Suppressor macrophage treated with lipopolysaccharide for 4 hours (primary cell): ENCODE measurements at places on chromosomes 2 and 18.

DNA sequence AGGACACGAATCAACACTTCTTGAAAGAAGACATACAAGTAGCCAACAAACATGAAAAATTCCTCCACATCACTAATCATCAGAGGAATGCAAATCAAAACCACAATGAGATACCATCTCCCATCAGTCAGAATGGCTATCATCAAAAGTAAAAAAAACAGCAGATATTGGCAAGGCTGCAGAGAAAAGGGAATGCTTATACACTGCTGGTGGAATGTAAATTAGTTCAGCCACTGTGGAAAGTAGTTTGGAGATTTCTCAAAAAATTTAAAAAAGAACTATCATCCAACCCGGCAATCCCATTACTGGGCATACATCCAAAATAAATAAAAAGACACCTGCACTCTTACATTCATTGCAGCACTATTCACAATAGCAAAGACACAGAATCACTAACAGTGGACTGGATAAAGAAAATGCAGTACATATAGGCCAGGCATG lies 78.7 kb downstream of the GRB14 start:
- DNase-seq: no peak

DNA sequence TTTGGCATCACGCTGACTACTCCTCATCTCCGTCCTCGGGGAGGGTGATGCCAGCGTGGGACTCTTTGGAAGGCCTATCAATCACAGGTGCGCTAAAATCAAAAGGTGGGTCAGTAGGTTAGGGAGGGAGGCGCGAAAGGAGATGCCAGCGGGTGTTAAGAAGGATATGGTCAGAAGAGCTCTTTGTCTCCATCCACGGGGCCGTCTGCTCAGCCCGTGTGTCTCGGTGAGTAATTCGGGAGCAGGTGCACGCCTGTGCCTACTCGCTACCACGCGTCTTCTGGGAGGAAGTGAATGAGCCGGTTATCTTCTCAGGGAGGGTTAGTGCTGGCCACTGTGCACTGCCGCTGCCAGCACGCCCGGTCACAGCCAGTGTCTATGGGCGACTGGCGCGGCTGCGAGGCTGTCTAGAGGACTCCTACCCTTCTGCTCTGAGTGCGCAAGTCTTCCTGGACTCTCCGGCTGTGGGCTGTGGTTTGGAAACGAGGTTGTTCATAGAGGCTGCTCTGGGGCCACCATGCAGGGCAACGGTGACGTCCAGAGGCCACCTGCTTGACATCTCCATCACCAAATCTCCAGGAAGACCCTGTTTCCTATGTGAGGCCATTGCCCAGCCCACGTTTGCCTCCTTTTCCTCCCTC lies 153.4 kb downstream of the MBP start:
- no peak for DNase-seq

GRCh38 chr18:79283131-79283810 lies 112.5 kb upstream of the NFATC1 start:
- no peak for DNase-seq

GRCh38 chr2:108575132-108575966 lies 41.1 kb downstream of the LIMS1 start:
- no peak for DNase-seq

DNA sequence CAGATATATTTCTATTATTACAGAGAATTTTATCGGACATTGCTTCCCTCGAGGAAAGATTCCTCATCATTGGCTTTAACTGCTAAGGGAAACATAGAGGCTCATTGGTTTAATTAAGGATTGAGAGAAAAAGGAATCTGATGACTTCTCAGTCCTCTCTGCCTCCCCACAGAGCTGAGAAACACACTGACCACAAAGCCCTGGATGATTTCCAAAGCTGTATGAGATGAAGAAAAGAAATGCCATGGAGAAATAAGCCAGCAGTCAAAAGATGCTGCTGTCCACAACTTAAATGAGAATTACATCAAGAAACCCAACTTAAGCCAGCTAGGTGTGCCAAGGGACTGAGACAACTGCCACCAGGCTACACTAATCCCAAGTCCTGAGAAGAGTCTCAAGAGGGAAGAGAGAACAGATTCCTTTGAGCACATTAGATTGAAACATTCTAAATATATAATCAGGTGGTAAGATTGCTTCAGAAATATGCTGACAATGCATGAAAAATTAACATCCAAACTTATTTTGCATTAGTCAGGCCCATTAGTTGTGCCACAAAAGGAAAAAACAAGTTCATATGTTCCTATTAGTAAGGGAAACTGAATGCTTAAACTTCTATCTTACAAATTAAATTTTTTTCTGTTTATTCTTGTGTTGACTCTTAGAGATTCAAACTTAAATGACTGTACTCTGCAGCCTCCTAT lies 308.1 kb upstream of the CYRIA start:
- no peak for DNase-seq

GRCh38 chr18:9971313-9971920 lies 57.6 kb downstream of the VAPA start:
- peak; percentile 91 for DNase-seq

GRCh38 chr2:205763708-205764211 lies 81.5 kb downstream of the NRP2 start:
- DNase-seq: peak; percentile 9

DNA sequence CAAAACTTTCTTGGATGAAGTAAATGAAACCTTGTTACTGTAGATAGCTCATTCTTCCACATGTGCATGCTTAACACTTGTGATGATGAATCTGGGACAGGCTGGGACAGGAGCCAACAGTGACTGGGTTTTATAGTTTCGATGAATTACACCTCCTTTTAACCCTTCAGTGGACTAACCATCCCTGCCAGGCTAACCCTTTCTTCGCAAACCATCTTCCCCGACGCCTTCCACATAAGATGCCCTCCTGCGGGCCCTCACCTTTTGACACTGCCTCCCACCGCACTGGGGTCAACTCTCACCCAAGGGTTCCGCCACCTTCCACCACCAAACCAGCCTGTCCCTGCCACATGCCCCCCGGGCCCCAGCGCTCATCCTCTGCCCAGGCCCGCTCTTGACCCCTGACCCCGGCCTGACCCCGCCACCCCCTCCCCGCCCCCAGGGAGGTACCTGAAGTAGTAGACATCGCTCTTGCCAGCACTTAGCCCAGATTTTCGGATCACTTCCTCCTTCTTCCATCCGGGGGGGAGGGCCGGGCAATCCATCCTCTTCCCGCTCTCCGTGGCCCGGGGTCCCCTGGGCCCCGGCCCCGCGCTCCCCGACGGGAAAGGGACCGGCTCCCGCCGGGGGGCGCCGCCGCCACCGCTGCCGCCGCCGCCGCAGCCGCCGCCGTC lies 764 bp downstream of the MBD2 start:
- peak; percentile 72 for DNase-seq

DNA sequence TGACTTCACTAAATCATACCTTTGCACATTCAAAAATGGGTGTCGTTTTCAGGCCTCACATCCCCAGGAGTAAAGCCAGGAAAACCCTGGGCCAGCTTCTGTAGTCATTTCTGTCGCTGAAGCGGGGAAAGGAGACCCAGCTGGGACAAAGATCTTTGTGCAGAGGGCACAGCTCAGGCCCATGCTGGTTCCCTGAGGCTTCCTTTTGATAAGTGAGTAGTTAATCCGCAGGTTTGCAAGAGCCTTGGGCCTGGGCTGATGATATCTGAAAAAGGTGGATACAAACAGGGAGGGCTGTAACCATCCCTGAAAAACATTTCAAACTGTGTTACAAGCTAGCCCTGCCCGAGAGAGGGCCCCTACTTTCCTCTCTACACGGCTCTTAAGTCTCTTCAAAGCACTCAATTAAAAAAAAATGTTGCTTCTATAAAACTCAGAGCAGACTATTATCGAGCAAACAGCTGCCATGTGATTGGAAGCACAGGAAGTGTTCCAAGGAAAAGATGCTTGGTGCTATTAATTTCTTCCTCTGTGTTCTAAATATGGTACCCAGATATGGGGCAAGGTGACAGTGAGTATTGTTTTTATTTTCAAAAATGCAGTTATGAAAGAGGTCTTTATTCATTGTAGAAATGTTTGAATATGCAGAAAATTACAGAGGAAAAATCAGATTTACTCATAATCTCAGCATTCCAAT lies 117.2 kb downstream of the LNPK start:
- DNase-seq: no peak

DNA sequence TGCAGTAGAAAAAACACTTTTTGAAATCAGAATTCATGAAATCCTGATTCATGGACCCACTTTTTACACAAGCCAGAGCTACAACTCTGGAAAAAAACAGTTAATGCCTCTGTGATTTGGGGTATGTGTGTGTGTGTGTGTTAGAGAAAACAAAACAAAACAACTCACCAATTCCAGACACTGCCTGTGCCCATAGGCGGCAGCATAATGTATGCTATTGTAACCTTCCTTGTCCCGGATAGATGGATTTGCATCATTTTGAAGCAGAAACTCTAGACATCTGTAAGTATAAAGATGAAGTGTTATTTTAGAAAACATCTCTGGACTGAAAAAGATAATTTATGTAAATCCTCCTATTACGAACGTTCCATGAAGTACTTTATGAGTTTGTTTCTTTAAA lies 152.0 kb upstream of the PGAP1 start:
- no peak for DNase-seq

- DNase-seq: no peak
Measured at GRCh38 chr2:46352621-46353020, 55.4 kb downstream of the EPAS1 start.

- peak; percentile 9 for DNase-seq
Measured at GRCh38 chr2:16655905-16656642, 9.6 kb downstream of the CYRIA start.

DNA sequence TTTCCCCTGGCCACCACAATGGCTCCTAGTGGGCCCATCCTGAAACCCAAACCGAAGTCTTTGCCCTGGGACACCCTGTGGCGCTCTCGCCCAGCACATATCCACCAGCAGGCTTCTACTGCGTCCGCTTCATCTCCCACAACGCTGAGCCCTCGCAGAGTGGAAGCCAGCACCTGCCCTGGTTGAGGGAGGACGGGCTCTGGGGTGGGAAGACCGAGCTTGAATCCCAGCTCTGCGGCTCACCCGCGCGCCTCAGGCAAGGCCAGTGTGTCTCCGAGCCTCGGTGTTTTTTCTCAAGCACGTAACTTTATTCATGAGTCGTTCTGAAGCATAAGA lies 15.6 kb downstream of the KLF11 start:
- no peak for DNase-seq

DNA sequence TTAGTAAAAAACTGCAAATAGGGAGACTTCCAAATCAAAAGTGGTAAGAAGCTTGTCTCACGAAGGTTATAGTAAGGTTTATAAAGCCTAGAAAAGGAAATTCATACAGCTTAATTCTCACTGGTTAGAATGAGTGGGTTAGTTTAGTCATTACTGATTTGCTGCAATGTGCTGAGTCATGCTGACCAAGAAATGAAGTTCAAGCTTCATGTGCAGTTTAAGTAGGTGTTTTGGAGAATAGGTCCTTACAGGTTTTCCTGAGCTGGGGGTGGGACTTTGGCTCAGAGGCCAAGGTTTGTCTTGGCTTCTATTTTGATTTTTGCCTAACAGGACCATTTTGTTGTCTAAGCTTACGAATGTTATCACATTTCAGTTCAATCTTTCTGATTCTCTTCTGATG lies 15.1 kb downstream of the CLIP4 start:
- DNase-seq: peak; percentile 60

GRCh38 chr2:161842736-161843433 lies 218.7 kb downstream of the SLC4A10 start:
- no peak for DNase-seq

GRCh38 chr2:196482119-196483065 lies 157.1 kb upstream of the CCDC150 start:
- peak; percentile 28 for DNase-seq

DNA sequence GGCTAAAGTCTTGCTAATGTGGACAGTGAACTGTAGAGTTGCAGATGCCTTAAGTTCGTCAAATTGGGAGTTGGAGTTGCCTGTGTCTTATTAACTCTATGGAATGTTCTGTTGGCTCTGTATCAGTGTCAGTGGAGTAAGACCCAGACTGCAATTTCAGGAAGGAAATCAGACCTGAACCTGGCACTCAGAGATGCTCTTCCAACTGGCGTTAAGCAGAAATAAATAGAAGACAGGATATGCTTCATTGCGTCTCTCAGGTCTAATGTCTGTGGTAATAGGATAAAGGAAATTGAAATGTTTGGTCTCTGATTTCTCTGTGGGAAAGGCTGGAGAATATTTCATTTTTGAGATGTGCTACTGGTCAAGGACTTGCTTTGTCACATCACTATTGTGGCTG lies 846.7 kb upstream of the ID2 start:
- DNase-seq: no peak

DNA sequence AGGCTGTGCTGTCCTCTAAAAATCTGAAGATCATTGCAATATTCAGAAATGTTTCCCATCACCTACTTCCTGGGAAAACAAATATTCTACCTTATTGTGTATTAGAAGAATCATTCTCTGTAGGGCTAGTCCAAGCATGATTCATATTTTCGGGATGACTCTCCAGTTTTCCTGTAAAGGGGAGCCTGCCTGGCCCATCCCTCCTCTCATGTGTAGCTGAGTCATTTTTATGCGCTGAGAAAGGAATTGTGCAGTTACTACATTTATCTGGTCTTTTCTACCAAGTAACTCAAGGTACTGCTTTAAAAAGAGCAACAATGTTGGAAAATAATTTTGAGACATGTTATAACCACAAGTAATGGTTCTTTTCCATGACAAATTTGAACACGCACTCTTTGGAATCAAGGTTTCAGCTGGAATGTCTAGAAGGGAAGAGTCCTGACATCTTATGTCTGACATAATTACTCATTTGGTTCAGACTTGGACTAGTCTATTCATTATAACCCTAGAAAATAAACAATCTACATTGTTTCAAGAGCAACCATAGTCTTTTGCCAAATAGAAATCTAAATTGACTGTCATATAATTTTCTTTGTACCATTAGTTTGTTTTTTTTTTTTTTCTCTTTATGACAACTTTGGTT lies 6.6 kb downstream of the DSG3 start:
- no peak for DNase-seq

GRCh38 chr2:197190100-197190432 lies 120.5 kb downstream of the ANKRD44 start:
- DNase-seq: no peak

DNA sequence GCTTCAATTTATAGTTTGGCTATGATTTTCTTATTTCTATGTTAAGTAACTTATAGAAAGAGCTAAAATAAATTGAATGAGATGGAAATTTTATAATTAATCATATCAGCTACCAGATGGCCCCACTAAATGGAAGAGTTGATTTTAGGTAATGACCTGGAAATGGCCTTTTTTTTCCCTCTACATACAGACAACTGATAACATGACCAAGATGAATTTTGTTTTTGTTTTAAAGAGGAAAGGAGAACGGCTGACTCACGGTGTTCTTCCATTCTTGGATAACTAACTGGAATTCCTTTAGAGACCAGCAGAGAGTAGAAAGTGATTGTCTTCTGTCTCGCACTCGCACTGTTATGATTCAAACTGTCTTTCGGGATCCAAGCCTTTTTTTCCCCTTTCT lies 91.0 kb downstream of the TMEM185B start:
- no peak for DNase-seq

GRCh38 chr2:37344453-37345361 lies at the start of gene QPCT:
QPCT (plus strand) TSS chr2:37344630; CDS start chr2:37344732, 102 bp downstream.
- peak; percentile 31 for DNase-seq

GRCh38 chr2:20425371-20425881 lies 21.4 kb upstream of the RHOB start:
- DNase-seq: no peak

- DNase-seq: no peak
Measured at GRCh38 chr2:155190342-155190741, 491.8 kb downstream of the KCNJ3 start.
